ENCODE measurements at places on chromosomes 13 and 19. TPM values are rescaled to one million over a fixed set of nuclear protein-coding genes. Genes with fewer than 3 reads are reported as not detected.

The ZNF260 gene
- 3.7 TPM for total RNA-seq

DNA sequence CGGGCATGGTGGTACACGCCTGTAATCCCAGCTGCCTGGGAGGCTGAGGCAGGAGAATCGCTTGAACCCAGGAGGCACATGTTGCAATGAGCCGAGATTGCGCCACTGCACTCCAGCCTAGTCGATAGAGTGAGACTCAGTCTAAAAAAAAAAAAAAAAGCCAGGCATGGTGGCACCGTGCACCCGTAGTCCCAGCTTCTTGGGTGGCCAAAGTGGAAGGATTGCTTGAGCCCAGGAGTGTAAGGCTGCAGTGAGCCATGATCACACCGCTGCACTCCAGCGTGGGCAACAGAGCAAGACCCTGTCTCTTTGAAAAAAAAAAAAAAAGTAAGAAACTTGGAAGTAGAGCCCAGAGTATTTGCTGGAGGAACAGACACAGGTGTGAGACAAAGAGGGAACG, 27.7 kb downstream of the CCDC8 start:
- DNase-seq, result no peak

DNA sequence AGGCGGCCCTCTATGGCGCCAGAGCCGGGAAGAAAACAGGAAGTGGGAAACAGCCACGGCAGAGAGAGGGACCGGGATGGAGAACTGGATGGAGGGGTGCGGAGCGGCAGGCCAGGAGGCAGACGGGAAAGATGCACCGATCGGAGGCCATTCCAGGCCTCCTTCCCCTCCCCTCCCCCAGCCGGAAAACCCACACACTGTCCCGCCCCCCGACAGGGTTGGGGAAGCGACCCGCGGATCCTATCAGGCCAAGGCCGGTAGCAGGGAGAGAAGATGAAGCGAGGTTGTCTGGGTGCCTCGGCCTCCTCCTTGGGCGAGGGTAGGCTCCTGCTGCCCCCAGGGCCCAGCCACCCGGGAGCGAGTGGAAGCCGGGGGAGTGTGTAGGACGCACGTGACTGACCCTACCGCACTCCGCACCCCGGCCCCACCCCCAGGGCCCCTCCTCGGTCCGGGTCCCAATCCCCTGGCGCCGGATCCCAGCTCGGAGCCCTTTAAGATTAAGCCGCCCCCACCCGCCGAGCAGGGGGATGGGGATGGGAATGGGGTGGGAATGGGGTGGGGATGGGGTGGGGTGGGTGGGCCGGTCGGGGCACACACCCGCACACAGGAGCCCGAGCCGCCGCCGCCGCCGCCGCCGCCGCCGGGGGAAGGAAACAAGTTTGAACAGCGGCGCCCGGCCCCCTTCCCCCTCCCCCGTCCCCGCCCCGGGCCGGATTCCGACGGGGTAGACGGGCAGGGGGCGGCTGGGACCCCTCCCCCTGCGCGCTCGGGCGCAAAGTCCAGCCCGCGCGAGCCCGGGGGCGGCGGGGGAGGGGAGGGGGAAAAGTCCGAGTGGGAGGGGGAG, 1.5 kb downstream of the ERF start:
- DNase-seq, result peak; percentile 75

DNA sequence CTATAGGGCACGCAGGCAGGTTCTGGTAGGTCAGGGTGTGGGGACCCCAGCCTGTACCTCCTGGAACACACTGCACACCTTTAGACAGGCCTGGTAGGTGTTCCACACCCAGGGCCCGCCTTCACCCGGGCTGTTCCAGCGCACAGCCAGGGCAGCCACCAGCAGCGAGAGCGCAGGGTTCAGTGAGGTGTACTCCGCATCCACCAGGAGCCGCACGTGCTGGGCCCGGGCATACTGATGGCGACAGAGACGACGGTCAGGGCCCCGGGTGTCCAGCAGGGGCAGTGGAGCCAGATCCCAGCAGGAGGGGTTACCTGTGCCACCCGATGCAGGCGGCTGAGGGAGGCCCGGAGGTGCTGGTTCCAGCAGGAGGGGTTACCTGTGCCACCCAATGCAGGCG, 6.0 kb downstream of the PRODH2 start:
- no peak for DNase-seq

The CDC34 gene
- 45.9 TPM for total RNA-seq

DNA sequence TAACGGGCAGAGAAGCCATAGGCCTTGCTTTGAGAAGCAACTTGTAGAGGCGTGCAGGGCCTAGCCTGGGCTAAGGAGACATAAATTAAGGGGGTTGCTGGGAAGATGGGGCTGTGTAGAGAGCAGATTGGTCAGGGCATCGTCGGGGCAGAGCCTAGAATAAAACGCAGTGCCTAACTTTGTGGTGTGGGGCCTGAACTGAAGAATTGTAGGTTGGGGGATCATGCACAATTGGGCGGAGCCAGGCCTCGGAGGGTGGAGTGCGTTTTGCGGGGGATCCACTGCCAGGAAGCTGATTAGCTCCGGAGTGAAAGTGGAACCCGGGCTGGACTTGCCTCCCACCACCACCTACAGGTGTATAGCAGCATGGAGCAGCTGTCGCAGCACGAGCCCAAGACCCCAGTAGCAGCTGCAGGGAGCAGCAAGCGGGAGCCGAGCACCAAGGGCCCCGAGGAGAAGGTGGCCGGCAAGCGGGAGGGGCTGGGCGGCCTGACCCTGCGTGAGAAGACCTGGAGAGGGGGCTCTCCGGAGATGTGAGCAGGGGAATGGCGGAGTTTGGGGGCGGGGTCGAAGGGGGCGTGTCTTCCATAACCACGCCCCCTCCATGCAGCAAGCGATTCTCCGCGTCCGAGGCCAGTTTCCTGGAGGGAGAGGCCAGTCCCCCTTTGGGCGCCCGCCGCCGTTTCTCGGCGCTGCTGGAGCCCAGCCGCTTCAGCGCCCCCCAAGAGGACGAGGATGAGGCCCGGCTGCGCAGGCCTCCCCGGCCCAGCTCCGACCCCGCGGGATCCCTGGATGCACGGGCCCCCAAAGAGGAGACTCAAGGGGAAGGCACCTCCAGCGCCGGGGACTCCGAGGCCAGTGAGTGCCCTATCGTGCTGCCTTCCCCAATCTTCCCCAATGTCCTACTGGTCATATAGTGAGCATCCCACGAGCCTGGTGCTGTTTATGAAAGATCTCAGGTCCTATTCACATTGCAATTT, 13.8 kb downstream of the DNASE2 start:
- peak; percentile 76 for DNase-seq

DNA sequence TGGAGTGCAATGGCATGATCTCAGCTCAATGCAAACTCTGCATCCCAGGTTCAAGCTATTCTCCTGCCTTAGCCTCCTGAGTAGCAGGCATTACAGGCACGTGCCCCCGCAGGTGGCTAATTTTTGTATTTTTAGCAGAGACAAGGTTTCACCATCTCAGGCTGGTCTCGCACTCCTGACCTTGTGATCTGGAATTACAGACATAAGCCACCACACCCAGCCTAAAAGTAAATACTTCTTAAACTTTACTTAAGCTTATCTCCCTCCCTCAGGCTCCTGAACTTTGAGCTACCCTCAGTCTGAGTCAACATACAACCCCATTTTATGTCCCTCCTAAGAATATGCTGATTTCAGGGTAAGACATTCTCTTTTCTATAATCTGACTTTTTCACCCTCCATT, 66.1 kb downstream of the ZNF486 start:
- no peak for DNase-seq

The SELENOV gene
- total RNA-seq, result not detected

DNA sequence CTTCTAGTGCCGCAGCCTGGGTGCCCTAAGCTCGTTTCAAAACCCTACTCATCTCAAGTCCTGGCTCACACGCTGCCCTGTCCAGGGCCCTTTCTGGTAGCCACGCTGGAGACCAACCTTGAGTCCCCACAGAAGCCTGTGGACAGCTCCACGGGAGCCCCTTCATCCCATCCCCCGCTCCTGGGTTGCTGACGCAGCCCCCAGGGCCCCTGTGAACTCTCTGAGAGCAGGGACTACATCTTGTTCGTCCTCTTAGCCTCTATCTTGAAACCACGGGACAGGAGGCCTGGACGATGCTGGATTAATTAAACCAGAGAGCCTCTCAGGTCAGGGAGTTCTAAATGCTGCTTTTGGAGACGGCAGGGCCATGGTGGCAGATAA, 7.4 kb downstream of the MLLT1 start:
- no peak for DNase-seq

- no peak for DNase-seq
Measured at GRCh38 chr19:31226151-31226935, 122.9 kb downstream of the TSHZ3 start.

GRCh38 chr19:30212574-30212973, 159.6 kb upstream of the ZNF536 start:
- no peak for DNase-seq

DNA sequence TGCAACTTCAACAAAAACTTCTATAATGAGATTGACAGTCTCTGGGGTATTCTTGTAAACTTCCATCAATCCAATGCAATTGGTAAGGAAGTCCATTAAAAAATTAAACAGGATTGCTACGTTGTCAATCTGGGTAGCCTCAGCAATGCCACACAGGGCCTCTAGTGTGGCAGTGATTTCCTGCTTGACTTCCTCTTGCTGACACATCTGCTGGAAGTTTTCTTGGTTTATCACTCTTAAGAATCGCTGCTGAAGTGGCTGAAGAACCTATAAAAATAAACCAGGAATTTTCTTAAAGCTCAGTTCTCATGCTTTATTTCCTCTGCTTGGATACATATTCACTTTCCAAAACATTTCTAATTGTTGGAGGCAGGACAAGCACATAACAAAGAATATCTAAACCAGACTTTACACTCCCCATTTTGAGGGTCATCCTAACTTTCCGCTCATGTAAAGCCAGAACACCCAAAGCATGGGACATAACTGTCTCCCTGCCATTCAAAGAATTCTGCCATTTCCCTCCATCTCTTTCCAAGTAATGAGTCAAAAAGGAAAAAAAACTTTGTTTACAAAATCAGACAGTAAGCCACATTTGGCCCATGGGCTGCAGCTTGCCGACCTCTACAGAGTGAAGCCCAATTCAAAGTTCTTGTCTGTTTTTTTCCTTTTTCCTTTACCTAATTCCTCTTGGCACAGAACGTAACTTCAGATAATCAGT, 23.2 kb upstream of the EEF1AKMT1 start:
- DNase-seq, result no peak

GRCh38 chr13:34547929-34548328, 394.1 kb upstream of the NBEA start:
- no peak for DNase-seq

GRCh38 chr19:3007975-3008374, 21.1 kb downstream of the TLE2 start:
- DNase-seq, result no peak

GRCh38 chr13:97262058-97262457, 39.9 kb downstream of the MBNL2 start:
- DNase-seq, result peak; percentile 57

The CAMSAP3 gene
- 0.31 TPM for total RNA-seq

GRCh38 chr19:6271721-6272410, 7.9 kb downstream of the MLLT1 start:
- no peak for DNase-seq

The DHDH gene
- 2.8 TPM for total RNA-seq

DNA sequence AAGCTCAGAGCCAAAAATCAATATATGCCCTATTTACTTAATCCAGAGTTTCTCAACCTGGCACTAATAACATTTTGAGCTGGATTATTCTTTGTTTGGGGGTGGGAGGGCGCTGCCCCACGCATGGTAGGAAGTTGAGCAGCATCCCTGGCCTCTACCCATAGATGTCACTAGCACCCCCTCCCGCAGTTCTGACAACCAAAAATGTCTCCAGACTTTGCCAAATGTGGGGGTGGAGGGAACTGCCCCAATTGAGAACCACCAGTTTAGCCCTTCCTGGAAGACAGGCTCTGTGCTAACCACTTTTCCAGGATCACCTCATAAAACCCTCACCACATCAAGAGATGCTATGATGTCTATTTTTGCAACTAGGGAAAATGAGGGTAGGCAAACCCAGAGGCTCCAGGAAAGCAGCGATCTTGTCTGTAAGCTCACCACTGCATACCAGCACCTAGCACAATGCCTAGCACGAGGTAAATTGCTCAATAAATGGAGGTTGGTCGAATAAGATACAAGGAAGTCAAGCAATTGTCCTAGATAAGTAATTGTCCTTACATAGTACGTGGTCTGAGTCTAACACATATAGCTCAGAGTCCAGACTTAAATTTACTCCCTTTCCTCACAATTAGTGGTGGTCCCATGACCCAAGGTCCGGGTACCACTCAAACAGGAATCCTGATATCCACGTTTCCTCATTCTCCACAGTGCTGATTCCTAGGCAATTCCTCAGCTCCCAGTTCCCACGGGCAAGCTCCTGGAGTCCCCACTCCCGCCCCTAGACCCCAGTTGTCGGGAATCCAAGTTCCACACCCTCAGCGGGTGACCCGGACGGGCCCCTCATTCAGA, 892 bp downstream of the TRIR start:
- DNase-seq, result peak; percentile 78

- DNase-seq, result no peak
Measured at GRCh38 chr13:69856331-69856730, 251.3 kb upstream of the ATXN8OS start.

The TLE6 gene
- total RNA-seq, result 2.5 TPM

DNA sequence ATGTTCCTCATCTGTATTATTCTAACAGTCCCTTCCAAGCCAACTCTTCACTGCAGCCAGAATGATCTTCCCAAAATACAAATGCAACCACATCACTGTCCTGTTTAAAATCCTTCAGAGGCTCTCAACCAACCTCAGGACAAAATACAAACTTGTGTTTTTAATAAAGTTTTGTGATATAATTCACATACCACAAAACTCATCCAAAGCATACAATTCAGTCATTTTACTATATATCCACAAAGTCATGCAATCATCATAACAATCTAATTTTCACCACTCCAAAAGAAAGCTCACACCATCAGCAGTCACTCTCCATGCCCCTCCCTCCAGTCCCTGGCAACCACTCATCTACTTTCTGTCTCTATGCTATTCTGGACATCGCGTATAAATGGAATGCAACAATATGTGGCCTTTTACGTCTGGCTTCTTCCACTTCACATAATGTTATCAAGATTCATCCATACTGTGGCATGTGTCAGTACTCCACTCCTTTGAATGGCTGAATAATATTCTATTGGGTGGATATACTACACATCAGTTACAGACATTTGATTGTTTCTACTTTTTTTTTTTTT, 81.7 kb upstream of the DOCK9 start:
- no peak for DNase-seq

The ICAM4 gene
- total RNA-seq, result 0.59 TPM

DNA sequence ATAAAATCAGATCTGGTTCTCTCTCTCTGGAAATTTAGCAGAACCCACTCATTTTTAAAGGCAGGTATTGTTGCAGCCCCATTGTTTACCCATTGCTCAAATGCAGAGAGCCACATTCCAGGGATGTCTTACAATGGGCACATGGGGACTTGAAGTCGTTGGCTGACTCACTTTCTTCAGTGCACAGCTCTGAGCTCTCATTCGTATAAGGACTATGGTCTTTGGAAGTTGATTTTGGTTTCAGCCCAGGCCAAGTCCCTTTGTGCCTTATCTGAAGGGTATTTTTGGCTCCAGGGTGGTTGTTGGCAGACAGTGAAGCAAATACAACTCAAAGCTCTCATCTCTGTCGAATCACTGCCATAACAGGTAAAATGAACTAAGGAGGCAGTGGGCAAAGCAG, 47.3 kb upstream of the CLDN10 start:
- DNase-seq, result no peak
